ENCODE measurements at places on chromosomes 6 and 20.
A peak's percentile ranks its signal among the peaks of the same experiment; 100 is the strongest.

DNA sequence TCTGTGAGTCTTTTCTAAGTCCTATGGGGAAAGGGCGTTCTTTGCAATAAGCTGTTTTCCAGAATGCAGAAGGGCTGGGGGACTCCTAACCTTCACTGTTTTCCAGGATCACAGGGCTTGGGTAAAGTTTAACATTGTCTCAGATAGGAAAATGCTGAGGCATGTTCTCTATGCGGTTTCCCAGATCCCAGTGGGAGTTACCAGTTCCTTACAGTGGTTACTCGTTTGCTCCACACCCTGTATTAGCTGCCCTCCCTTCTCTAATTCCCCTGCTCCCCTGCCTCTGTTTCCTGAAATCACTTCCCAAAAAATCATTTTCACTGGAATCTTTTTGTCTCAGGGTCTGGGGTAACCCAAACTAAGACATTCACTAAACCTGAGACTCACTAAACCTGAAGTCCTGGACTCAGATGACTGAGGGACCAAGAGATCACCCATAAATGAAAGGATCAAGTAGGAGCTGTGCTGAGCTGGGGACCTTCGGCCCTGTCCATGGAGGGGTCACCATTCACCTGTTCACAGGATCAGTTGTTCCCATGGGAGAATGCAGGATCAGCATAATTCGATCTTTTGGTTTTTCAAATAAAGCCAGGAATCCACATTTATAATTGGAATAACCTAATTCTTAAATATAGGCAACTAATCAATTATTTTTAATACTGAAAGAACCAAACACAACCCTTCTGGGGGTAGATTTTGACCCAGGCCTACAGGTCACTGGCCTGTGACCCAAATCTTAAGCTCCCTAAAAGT, 76.2 kb downstream of the ISM1 start:
- no peak for ATAC-seq

DNA sequence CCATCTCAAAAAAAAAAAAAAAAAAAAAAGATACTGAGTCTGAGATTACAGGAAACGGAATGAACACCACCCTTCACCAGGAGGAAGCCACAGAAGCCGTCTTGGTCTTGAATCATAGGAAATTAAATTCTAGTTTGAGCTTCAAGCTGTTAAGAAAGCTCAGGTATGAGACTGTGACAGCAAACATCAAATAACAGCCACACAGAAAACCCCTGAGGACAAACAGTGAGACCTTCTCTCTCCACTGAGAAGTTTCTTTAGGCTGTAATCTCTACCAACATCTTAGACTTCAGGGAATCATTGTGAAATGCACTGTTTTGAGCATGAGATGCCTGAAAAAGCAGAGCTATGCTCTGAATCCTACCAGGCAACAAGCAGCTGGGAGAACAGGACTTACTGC, 30.8 kb downstream of the PDE10A start:
- ATAC-seq = no peak

- no peak for ATAC-seq
These were observed 21.1 kb downstream of the FBXO9 start for GRCh38 chr6:53086302-53086701.

GRCh38 chr6:118740372-118740771, 89.0 kb upstream of the CEP85L start:
- no peak for ATAC-seq

DNA sequence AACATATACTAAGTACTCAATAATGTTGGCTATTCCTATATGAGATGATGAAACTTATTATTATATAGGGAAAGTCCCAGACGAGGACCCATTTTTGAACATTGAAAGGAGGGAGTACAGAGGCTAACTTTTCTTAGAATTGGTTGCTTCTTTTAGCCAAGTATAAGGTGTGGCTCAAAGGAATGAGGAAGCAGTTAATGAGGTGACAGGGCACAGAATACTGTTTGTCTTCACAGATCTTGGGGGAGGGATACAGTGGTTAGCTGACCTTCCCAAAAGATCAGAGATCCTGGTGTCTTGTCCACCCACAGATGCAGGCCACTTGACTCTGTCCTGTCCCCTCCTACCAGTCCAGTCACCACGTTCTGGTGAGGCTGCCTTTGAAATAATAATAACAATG, 67.8 kb upstream of the EPB41L1 start:
- ATAC-seq = no peak

DNA sequence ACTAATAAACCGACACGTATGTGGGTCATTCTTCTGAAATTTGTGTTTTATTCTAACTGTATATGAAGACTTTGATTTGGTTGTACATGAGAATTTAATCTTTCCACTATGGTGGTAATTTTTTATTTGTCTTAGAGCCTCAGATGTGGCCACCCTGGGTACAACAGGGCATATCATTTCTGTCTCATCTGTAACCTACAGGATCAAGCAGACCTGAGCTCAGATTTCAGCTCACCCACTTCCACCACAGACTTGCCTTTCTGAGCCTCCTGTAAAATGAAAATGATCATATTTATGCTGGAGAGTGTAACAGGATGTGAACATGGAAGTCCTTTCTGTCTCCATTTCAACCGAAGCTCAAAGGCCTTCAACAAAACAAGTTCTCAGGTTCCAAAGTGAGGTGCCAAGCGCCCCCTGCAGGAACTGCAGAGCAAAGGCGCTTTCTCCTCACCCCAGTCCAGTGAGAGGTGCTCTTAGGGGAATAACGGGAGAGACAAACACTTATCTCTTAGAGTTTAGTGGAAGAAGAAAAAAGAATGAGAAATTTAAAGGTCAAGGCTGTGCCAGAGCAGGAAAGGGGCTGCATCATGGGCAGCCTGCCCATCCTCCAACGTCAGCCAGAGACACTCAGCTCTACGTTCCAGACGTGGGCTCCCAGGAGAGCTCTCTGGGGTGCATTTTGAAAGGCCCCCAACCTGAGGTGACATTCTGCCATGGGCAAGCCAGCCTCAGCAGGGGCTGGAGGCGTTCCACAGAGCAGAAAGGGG, 23.0 kb upstream of the CD24 start:
- ATAC-seq = peak; percentile 97
